ENCODE measurements at places on chromosomes 1 and 21.

DNA sequence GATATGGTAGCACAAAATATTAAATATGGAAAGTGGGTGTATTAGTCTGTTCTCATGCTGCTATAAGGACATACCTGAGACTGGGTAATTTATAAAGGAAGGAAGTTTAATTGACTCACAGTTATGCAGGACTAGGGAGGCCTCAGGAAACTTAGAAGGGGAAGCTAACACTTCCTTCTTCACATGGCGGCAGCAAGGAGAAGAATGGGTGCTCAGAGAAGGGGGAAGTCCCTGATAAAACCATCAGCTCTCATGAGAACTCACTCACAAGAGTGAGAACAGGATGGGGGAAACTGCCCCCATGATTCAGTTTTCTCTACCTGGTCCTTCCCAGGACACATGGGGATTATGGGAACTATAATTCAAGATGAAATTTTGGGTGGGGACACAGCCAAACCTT lies 15.8 kb upstream of the BACE2 start:
- no peak for DNase-seq

- DNase-seq: no peak
Measured at GRCh38 chr1:155171836-155172731, 1.0 kb downstream of the KRTCAP2 start.

DNA sequence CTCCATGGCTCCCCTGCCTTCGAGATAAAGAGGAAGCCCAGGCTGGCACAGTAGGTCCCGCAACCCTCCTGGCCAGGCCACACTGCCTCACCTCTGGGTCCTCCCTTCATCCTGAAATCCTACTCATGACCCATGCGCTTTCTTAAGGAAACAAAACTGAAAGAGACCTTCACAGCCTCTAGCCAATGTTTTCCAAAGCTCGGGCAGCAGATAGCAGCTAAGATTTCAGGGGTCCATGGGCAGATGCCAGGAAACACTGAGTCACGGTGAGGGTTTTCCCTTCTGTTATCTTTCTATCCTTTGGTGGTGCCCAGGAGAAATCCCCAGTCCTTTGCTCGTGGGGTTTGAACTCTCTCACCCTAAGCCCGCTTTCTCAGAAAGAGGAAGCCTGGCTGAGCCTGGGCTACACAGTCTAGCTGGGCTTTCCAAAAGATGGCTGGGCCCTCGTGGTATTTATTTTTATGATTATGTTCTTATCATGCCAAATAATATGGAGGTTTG lies 26.6 kb downstream of the TTC39A start:
- no peak for DNase-seq

- no peak for DNase-seq
Measured at GRCh38 chr1:4673494-4673893, 19.1 kb downstream of the AJAP1 start.

- no peak for DNase-seq
Measured at GRCh38 chr21:46017695-46018094, 36.1 kb downstream of the COL6A1 start.

Measured in GM04503 (cell line).